Cerebellum (tissue), 4 donors: ENCODE measurements at places on chromosomes 1 and 21.

GRCh38 chr1:220243947-220244346, 28.3 kb downstream of the RAB3GAP2 start:
- DNase-seq, result no peak

GRCh38 chr1:215900684-215901083, 333.6 kb downstream of the KCTD3 start:
- DNase-seq, result peak; percentile 33

DNA sequence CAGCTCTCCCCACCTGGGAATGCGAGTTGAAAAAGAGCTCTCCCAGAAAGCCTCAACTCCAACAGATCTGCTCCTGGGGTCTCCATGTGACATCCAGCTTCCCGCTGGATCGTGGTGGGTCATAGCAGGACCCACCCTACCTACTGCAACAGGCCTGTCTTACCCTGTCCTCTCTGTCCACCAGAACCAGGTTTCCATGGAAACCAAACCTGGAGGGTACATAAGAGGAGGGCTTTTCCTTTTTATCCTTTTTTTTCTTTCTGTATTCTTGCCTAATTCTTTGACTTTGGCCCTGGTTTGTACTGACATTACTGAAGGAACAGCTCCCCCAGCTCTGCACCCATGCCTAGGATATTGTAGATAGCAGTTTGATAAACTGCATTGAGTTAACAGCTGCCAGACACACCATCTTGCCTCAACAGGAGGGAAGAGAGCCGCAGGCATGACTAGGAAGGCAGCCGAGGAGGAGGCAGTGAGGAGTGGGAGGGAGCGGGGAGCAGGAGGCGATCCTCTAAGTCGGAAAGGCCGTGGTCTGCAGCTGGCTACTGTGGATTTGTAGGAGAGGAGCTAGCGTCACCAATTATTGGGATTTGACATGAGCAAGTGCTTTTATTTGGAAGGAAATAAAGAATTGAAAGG, 9.7 kb upstream of the FMOD start:
- DNase-seq, result no peak

DNA sequence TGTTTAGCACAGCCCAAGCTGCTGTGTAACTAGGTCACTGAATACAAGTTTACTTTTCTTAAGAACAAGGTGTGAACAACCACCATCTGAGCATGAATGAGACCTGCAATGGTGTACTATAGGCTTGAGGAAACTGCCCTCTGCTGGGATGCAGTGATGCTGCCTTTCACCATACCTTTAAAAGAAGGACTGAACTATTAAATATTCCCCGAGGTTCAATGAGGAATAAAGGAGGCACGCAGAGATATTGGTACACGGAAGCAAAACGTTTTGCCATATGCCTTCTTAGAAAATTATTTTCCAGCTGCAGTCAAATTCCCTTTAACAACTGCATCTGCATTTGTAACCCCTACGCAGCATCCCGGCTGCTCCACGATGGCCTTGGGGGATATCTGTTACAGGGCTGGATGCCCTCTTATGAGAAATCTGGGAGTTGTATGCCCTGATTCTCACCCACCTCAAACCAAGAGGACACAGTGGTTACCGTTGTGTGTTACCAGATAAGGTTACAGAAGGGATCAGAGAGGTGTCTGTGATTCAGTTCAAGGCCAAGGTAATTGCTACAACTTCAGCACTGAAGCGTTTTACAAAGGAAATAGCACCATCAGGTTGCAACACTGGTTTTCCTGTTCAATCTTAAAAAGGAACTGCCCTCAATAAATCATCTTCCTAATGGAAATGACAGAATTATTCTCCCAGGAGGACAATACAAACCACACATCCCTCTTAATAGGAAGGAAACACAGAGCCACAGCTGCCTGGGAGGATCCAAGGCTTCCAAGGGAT, 470.5 kb downstream of the LTN1 start:
- DNase-seq, result no peak

DNA sequence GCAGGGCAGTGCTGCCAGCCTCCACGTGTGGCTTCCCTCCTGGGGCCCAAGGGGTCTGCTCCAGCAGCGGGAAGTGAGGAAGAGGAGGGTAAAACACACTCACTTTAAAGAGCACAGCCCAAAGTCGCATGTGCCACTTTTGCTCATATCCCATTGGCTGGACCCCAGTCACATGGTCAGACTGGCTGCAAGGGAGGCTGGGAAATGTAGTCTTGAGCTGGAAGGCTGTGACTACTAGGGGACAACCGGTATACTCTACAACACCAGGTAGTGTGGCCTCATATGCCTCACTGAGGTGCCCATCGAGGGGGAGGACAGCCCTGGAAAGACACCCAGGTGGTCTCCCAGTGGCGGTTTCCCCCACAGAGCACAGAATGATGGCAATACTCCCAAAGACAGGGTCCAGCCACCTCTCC, 45.2 kb downstream of the CAMK2N1 start:
- peak; percentile 45 for DNase-seq

DNA sequence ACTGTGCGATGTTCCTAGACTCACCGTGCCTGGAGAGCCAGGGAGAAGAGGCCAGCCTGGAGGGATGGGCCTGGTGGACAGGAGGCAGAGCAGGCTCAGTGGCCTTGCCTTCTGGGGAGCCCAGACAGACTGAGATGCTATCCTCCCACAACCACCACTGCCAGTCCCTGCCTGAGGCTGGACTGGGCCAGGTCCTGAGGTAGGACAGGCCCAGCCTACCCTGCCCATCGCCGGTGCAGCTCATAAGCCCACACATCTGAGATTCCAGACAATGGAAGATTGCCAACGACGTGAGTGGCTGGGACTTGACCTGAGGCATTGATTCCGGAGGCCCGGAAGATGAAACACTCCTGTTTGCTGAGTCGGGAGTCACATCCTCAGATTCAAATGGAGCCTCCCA, 5.8 kb downstream of the CLEC20A start:
- no peak for DNase-seq

DNA sequence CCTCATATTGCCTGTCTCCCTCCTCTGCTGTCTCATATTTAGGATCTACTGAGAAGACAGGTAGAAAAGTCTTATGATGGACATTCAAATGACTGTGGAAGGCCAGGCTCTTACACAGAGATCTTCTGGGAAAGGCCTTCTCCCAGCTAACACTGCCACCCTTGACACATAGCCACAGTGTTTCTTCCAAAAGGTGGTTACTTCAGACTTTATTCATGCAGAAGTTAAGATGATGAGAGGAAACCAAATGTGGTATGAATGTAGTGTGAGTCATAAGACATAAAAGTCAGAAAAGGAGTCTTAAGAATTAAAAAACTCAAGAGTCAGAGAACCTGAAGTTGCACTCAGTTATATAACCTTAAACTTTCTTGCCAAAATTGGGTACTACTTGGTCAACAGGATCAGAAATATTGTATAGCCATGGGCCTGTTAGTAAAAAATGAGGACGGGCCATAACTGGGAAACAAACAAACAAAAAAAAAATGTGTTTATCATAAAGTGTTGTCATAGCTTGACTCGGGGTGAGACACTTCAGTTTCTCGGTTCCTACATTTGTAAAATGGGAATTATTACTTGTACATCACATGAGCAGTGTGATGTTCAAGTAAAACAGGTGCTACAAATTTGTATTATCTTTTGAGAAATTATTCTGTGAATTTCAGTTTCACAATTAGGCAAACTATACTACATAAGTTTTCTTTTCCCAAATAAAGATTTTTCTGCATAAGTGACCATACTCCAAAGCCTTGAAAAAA, 1.2 kb upstream of the DENND1B start:
- DNase-seq, result no peak
